KG1 (cell line): ENCODE measurements at places on chromosomes 7 and 10.

- DNase-seq: no peak
Measured at GRCh38 chr7:73888959-73889358, 28.0 kb downstream of the TMEM270 start.

DNA sequence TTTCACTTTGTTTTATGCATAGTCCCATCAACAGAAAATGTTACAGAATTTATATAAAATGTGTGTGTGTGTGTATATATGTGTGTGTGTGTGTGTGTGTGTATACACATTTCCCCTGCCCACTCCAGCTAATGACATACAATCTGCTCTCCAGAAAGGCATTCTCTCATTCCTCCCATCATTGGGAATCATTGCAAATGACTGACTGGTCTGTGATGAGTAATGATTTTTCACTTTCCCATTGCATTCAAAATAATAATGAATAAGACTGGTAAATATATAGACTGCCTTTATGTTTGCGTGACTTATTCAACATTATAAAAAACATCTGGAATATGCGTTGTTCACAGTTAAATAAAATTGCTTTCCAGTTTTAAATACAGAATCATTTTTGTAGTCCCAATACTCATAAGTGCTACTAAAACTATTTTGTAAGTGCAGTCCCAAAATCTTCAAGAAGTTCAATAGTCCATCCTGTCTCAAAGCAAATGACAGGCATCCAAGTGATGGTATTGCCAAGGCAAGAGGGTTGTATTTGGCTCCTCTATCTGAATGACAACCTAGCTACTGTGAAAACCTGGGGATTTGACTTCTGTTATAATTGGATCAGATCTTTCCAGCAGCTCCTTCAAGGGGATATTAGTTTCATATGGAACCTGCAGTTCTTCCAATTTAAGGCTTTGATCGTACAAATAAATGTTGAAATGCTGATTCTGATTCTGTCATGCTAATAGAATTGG, 150.9 kb downstream of the POLR1F start:
- DNase-seq: no peak

DNA sequence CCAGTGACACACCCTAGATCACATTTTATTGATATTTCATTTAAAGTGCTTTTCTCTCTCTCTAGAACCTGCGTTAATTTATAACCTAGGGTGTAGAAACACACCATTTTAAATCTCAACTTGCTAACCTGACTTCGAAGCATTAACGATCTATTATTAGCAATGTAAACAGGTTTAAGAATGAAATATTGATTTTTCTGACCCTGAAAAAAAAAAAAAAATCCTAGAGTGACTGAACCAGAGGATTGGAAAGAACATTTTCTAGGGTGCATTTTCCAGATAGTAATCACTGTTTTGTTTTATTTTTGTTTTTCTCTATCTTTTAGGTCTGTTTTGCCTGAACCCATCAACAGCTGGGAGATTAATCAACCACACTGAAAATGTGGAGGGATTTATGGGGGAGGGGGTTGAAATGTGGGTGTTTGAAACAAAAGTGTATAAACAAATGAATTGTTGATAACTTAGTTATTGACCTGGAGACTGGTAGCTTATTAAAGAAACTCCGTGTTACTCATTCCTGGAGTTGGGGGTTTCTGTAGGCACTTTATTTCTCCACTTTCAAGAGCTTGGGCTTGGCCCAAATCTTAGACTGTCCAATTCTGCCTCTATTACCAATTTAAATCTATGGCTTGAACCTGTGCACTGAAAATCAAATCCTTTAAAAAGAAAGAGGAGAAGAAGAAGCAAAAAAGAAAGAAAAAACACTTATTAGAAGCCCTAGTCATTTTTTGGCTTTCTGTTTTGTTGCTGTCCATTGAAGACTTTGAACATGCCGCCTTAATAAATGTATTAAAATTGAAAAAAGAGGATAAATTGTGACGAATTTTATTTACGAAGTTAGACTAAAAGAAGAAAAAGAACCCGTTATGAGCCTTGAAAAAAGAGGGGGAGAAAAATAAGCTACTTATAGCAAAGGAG, 2.8 kb downstream of the HOXA2 start:
- DNase-seq: no peak

DNA sequence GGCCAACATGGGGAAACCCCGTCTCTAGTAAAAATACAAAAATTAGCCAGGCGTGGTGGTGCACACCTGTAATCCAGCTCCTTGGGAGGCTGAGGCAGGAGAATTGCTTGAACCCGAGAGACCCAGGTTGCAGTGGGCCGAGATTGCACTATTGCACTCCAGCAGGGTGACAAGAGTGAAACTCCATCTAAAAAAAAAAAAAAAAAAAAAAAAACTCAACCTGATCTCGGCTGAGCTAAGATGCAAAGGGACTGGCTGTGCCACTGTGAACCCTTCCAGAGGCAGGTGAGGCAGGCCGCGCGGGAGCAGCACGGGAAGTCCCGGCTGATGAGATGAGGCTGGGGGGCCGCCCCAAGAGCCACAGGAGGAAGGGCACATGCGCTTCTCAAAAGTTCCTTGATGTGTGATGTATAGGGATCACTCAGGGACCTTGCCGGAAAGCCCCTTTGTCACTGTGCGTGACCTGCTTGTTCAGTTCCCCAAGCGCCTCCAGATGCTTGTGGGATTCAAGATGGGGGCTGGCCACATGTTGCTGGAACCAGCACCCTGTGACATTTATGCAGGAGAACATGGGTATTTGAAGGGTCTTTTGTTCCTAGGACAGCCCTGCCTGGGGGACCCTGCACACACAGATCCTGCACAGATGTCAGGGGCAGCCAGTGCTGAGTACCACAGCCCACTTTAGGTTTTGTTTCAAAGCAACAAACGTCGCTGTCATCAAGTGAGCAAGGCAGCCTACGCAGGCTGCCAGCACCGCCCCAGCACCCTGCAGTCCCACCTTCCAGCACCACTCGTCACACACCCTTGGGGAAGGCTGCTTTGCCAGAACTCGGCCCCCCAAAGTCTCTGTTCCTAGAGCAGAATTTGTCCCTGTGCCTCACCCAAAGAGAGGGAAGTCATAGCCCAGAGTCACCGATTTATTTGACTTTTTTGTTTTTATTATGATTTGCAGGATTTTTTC, 74.8 kb upstream of the SH2B2 start:
- no peak for DNase-seq

DNA sequence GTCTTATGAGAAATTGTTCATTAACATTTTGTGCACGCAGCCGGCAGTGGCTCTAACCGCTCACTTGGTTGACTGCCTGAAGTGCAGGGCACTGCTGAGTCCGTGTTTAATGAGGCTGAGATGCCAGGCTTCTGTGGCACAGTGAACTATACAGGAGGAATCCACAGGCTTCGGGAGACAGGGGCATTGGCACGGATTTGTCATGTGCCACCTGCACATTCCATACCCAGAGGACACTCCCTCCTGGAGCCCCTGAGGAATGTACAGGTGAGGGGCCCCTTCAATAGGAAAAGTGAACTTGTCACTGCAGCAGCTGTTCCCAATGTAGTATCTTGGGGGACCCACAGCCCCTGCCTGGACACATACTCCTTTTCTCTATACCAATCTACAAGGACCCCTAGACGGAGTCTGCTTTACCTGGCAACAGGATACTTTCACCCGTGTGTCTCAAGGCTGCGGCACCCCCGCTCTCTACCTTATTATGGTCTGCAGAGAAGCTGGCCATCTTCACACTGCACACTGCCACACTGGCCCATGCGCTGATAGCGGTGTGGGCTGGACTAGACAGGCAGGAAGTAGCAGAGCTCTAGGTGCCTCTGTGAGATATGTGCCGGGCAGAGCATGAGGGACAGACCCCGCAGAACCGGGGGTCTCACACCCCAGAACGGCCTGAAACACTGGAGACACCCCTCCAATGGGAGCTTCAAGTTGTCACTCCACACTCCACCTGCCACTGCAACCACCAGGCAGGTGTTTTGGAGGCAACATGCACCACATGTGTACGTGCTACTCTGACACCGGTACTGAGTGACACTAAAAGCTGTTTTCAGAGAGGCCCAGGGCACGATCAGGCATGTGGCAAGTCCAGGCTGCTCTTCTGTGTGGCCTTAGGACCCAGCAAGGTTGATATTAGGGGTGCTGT, 71.4 kb upstream of the RHEB start:
- DNase-seq: no peak

- no peak for DNase-seq
Measured at GRCh38 chr10:121788717-121789116, 139.1 kb downstream of the ATE1 start.

DNA sequence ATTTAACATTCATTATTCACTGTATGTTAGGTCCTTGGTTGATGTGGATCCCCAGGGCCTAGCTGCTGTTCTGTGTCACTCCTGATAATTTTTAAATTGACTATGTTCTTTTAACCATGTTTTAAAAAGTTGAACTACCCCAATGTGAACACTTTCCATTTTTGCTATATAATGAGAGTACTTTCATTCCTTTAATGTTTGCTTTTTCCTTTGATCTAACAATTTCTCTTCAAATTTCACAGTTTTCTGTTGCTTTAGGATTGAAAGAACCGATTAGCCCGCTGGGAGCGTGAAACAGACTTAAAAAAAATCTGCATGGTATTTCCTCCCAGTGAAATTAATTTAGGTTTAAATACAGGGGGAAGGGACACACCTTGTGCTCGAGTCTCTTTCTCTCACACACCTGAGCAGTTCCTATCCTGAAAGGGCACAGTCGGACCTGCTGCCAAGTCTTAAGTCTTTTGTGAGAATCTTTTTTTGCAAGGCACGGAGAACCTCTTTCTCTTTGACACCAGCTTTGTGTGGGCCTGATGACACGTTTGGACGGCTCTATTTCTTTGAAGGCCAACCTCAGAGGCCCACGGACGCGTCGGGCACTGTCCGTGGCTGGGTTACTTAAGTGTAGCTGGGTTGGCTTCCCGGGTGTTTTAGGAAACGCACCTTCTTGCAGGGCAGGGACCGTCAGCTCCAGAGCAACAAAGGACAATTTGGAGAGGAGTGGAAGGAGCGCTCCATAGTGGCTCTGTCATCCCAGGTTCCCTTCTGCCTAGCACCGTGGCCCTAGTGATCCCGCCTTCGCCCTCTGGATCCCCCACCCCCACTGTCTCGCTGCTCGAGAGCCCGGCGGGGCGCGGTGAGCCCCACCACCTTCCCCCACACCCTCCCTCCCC, 1.0 kb upstream of the CHN2 start:
- DNase-seq: no peak

- peak; percentile 74 for DNase-seq
Measured at GRCh38 chr10:43461950-43462349, 25.0 kb downstream of the ZNF487 start.

- DNase-seq: no peak
Measured at GRCh38 chr10:113045147-113046055, 95.4 kb downstream of the TCF7L2 start.

GRCh38 chr10:58435297-58435985, 50.2 kb downstream of the TFAM start:
- no peak for DNase-seq

DNA sequence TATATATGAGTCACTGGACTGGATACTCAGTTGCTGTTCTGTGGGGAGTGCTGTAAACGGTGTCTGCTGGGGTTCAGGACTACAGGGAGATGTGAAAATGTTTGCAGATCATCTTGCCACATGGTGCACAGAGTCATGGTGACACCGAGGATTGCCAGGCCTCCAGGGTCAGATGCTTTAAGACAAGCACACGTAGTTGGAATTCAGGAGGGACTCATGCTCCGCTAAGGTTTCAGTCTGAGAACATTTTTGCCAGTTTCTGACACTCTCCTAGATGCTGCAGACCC, 211.3 kb downstream of the CXCL12 start:
- DNase-seq: no peak

- DNase-seq: no peak
Measured at GRCh38 chr10:98265403-98266378, 2.3 kb downstream of the LOXL4 start.

- no peak for DNase-seq
Measured at GRCh38 chr10:104193787-104194186, 38.4 kb downstream of the CFAP43 start.

- no peak for DNase-seq
Measured at GRCh38 chr10:29767968-29768367, 133.2 kb upstream of the SVIL start.

DNA sequence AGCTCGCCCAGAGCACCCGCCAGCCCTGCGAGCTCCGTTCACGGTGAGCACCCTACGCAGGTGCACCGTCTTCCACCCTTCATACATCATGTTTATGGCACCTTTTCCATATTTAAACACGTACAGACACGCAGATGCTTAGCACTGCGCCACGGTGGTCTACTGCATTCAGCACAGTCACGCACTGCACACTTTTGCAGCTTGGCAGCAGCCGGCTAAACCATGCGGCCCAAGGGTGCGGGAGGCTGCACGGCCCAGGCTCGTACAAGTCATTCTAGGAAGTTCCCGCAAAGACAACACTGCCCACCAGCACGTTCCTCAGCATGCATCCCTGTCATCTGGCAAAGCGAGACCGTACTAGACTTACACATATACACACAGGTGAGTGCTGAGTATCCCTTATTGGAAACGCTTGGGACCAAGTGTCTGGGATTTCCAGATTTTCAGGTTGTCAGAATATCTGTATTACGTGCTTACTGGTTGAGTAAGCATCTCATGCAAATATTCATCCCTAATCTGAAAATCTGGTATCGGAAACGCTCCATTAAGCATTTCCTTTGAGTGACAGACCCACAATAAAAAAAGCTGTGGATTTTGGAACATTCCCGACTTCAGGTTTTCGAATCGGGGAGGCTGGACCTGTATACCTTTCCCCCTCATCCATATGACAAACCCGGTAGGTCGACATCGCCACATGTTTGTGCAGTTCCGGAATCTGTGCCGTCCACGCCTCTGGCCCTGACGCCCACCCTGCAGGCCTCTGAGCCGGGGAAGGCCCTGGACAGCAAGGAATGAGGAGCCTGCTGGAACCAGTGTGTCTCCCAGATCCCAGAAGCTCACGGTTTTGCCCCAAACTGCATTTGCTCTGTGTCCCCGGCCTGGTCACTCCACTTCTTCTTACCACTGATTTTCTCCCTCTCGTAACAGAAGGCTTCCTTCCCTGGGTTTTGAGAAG, 222.2 kb downstream of the ELFN1 start:
- no peak for DNase-seq

GRCh38 chr10:118669020-118669791, 73.8 kb upstream of the PRLHR start:
- DNase-seq: peak; percentile 10

DNA sequence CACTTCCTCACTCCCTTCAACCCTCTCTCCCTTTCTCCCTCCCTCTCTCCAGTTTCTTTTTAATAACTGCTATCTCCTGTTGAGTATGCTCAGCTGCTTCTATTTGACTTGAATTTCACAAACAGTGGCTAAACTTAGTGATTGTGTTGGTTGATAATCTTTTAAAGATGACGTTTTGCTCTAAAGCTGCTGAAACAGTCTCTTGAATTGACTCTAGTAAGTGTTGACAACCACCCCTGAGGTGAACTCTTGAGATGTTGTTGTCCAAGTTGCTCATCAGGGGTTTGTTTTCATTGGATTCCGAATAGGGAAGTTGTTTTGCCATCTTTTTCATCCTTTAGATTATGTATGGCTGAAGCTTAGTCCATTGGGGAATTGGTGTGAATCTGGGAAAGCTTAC, 176.2 kb downstream of the TWIST1 start:
- DNase-seq: no peak

DNA sequence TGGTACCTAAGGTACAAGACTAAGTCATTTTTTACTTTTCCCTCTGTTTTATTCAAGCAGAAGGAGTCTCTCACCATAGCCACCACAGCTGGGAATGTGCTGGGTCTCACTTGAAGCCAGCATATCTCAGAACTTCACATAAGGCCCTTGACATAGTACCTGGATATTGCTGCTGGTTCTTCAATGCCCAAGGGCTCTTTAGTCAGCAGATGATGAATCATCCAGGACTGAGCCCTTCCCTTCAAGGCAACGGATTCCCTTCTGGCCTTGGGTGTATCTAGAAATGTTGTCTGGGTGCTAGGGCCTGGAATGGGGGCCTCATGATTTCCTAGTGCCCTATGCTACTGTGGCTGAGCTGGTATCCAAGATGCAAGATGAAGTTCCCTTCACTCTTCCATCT, 93.9 kb downstream of the ADCYAP1R1 start:
- no peak for DNase-seq
